ENCODE measurements at places on chromosomes 16 and 17.

GRCh38 chr16:87445486-87445885, 47.3 kb downstream of the ZCCHC14 start:
- no peak for DNase-seq

- peak; percentile 12 for DNase-seq
Measured at GRCh38 chr17:231966-232807, 50.7 kb upstream of the DOC2B start.

GRCh38 chr16:46920402-46921068, 36.4 kb downstream of the GPT2 start:
- DNase-seq = no peak

DNA sequence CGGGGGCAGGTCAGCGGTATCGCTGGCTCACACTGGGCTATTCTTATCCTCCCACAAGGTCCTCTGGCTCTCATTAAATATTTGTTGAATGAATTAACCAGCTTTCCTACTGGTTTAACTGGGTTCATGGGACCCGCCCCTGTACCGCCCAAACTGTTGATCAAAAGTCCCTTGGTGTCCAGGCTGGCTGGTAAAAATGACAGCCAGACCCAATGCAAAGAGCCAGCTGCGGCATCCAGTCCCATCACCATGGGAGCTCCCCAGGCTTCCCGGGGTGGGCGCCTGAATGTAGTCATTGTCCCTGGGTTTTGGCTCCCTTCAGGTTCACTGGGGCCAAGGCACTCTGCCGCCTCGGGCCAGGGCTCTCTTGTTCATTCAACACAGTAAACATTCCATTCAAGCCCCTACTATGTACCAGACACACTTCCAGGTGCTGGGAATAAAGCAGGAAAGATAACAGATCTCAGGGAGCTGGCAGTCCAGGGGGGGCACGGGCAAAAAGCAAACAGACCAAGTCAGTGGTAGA, 11.7 kb upstream of the ATP2C2 start:
- DNase-seq = no peak

DNA sequence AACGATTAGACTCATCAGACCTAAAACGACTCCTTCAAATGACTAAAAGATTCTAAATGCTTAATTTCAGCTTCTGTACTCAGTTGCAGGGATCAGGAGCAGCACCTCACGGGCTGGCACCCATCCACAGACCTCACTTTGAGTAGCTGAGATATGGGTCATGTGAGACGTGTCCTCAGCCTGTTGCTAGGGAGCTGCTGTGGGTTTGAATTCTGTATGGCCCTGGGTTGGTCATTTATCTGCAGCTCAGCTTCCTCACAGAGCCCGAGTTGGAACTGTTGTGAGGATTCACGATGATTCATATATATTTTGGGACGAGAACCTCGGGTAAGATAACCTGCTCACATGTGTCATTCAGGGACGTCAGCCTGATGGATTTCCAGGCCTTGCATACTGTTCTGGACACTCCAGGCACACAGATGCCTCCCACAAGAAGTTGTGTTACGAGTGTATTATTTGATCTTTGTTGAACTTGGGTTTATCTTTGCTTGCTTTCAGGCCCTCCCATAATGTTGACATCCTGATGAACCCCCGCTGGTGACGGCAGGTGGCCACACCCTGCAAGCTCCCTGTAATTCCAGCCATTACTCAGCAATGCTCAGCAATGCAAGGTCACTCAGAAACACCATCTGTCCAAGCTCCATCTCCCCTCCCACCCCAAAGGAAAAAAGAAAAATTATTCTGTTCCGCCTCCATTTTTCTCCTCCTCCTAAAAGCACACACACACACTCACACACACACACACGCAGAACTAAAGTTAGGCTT, 137.6 kb downstream of the RBFOX3 start:
- no peak for DNase-seq
